ENCODE measurements at places on chromosomes 2 and 18. TPM values are rescaled to one million over a fixed set of nuclear protein-coding genes. Genes with fewer than 3 reads are reported as not detected.

L3MBTL4 gene
- 16.0 TPM for total RNA-seq

SLC9A2 gene
- not detected for total RNA-seq

DCC gene
- total RNA-seq = not detected

FBXO15 gene
- 0.51 TPM for total RNA-seq

DNA sequence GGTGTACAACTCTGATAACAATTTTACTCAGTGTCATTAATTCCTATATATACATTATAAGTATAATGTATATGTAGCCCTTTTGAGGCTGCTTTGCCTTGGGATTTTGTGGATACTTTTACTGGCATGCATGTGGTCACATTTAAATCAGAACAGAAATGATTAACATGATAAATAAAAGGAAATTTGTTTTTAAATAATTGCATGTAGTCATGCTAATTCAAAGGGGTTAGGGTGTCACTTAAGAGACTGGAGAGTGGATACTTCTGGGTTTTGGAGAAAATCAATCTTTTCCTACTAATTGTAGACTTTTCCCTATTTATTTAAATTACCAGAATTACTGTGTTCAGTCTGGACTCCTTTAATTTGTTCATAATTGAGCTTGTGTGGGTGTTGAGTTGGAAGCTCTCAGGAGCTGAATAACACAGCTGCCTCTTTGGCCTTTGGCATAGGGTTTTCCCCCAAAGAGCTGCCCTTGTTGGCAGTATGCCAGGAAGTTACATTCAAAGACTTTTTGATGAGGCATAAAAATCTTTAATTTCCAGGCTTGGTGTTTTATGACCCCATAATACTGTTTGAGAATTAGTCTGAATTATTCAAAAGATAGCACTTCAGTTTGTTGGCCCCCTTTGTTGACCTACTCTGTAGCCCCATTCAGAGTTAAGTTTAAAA lies 484.7 kb upstream of the NRP2 start:
- no peak for DNase-seq
- no peak overlapping the region for H3K27ac ChIP-seq
- no peaks in the 10 kb centered on the region for H3K36me3 ChIP-seq
- no peaks in the 10 kb centered on the region for H3K4me1 ChIP-seq
- no peaks in the 10 kb centered on the region for H3K27me3 ChIP-seq
- no peak overlapping the region for H3K4me3 ChIP-seq

GRCh38 chr18:76963936-76964335 lies 141.6 kb downstream of the ZNF236 start:
- H3K4me1 ChIP-seq = no peaks in the 10 kb centered on the region
- no peaks in the 10 kb centered on the region for H3K27me3 ChIP-seq
- H3K36me3 ChIP-seq = peaks cover 3% of the 10 kb centered on the region
- DNase-seq = no peak
- H3K4me3 ChIP-seq = no peak overlapping the region
- H3K27ac ChIP-seq = no peak overlapping the region

DNA sequence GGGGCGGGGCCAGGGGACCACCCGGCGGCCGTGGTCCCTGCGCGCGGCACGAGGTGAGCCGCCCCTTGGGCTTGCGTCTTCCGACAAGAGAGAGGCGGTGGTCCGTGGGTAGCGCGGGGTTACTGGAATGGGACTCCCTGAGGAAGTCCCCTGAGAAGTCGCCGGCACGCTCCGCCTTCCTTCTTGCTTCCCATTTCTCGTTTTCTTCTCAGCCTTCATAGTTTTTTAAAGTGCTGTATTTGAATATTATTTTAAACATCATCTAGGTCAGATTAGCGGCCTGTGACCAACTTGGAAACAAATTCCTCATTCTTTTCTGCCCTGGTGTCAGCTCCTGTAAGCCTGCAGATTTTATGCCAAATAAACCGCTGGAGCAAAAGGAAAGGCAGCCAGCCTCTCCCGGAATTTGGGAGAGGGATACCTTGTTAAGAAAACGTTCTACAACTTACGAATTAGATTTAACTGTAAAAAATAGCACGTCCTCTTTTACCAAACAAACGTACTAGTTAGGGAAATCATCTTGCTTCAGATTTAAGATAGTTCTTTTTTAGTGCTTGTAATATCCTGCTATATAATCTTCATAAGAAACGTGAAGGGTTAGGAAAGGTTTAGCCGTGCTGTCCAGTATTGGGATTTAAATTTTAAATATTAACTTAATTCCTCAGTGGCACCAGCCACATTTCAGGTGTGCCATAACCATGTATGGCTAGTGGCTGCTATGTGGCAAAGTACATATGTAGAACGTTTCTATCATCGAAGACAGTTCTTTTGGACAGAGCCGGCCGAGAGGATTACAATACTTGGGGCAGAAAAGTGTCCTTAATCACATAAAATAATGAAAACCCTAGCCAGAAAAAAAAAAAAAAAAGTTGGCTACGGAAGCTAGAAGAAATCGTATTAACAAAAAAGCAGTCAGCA lies 628 bp upstream of the PTPN2 start:
- peak overlapping the region; percentile 82 for H3K4me3 ChIP-seq
- no peaks in the 10 kb centered on the region for H3K36me3 ChIP-seq
- H3K27me3 ChIP-seq = no peaks in the 10 kb centered on the region
- no peak for DNase-seq
- H3K27ac ChIP-seq = peak overlapping the region; percentile 99

GRCh38 chr2:25951071-25951547 lies 31.2 kb downstream of the KIF3C start:
- H3K27me3 ChIP-seq = no peaks in the 10 kb centered on the region
- H3K4me1 ChIP-seq = no peaks in the 10 kb centered on the region
- no peaks in the 10 kb centered on the region for H3K36me3 ChIP-seq
- H3K27ac ChIP-seq = no peak overlapping the region
- no peak overlapping the region for H3K4me3 ChIP-seq
- DNase-seq = peak; percentile 85

DNA sequence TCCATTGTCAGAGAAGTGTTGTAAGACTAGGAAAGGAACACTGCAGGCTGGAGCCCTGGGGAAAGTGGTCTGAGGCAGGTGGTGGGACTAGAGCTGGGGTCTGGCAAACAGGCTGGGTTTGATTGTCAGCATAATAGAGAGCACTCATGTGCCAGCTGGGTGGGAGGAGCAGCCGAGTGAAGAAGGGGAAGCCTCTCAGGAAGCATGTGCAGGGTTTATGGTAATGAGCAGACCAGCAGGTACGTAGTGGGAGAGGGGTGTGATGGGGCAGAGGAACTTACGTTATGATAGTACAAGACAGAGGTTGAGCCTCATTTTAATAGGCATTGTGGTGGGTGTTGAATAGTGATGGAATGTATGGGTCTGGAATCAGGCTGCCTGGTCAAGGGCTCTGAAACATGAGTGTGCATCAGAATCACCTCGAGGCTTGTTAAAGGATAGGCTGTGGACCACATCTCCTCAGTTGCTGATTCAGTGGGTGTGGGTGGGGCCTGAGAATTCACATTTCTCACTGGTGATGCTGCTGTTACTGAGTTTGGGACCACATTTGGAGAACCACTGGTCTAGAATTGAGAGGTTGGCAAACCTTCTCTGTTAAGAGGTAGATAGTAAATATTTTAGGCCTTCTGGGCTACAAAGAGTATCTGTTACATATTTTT lies 1.7 kb upstream of the MGAT5 start:
- no peaks in the 10 kb centered on the region for H3K27me3 ChIP-seq
- no peak overlapping the region for H3K27ac ChIP-seq
- H3K36me3 ChIP-seq = no peaks in the 10 kb centered on the region
- no peak overlapping the region for H3K4me3 ChIP-seq
- DNase-seq = no peak

GRCh38 chr2:20698916-20699613 lies 32.1 kb downstream of the GDF7 start:
- H3K27ac ChIP-seq = peak overlapping the region; percentile 29
- no peaks in the 10 kb centered on the region for H3K27me3 ChIP-seq
- no peak for DNase-seq
- no peaks in the 10 kb centered on the region for H3K36me3 ChIP-seq

- H3K4me3 ChIP-seq = no peak overlapping the region
- DNase-seq = no peak
- no peak overlapping the region for H3K27ac ChIP-seq
- H3K4me1 ChIP-seq = no peaks in the 10 kb centered on the region
- H3K27me3 ChIP-seq = no peaks in the 10 kb centered on the region
Measured at GRCh38 chr2:200066417-200066816, 111.0 kb downstream of the MAIP1 start.

DNA sequence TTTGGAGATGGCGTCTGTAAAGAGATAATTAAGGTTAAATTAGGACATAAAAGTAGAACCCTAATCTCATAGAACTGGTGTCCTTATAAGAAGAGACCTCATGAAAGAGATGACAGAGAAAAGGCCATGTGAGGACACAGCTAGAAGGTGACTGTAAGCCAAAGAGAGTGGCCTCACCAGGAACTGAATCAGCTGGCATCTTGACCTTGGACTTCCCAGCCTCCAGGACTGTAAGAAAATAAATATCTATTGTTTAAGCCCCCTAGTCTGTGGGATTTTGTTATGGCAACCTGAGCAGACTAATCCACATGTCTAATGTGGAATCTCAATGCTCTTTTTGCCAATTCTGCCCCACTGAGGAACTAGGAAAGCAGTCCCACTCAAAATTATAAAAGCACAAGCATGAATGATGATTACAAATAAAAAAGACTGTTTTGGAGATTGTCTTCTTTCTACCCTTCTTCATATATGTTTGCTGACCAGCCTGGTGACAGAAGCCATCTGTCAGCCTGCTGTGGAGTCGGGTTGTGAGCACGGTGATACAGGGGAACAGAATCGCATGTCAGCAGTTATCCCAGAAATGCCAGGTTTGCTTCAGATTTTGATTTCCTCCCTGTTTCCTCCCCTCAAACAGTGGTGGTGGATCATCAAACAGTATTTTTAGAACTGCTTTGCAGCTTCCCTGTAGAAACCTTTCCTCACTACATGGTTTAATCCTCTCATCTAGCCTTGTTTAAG lies 54.2 kb downstream of the INPP4A start:
- no peak for DNase-seq
- H3K36me3 ChIP-seq = no peaks in the 10 kb centered on the region
- no peaks in the 10 kb centered on the region for H3K4me1 ChIP-seq
- no peak overlapping the region for H3K27ac ChIP-seq
- no peak overlapping the region for H3K4me3 ChIP-seq
- H3K27me3 ChIP-seq = no peaks in the 10 kb centered on the region

GRCh38 chr2:54559006-54559445 lies 102.9 kb downstream of the SPTBN1 start:
- H3K27me3 ChIP-seq = no peaks in the 10 kb centered on the region
- H3K27ac ChIP-seq = peak overlapping the region; percentile 94
- H3K4me1 ChIP-seq = peaks cover 42% of the 10 kb centered on the region
- H3K36me3 ChIP-seq = no peaks in the 10 kb centered on the region
- no peak for DNase-seq
- peak overlapping the region; percentile 68 for H3K4me3 ChIP-seq
